ENCODE measurements at places on chromosomes 6 and 20.

DNA sequence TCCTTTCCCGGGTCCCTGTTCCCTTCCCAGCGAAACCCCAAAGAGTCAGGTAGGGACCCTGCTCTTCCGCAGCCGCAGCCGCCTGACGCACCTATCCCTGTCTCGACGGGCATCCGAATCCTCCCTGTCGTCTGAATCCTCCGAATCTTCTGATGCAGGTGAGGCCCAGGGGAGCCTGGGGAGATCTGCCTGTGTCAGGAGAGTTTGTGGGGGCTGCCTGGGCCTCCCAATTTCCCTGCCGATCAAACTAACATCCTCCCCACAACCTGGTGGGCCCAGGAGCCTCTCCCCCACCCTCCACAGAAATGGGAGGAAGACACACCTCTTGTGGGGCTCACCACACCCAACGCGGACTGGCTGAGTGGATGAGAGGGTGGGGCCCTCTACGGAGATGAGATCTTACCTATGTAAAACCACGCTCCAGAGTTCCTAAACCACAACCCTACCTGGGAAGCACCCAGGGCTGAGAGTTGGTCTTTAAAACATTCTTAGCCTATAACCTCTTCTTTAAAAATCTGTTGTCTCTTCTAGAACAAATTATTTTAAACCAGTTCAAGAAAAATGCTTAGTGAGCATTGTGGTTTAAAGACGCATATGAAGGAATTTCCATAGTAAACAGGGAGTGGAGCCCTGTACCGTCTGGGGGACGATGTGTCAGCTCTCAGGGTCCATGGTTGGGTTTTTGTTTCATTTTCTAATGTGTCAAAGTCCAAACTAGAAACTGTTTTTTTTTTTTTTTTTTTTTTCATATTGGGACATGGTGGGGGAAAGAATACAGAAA, 1.7 kb downstream of the CDC25B start:
- no peak for DNase-seq

DNA sequence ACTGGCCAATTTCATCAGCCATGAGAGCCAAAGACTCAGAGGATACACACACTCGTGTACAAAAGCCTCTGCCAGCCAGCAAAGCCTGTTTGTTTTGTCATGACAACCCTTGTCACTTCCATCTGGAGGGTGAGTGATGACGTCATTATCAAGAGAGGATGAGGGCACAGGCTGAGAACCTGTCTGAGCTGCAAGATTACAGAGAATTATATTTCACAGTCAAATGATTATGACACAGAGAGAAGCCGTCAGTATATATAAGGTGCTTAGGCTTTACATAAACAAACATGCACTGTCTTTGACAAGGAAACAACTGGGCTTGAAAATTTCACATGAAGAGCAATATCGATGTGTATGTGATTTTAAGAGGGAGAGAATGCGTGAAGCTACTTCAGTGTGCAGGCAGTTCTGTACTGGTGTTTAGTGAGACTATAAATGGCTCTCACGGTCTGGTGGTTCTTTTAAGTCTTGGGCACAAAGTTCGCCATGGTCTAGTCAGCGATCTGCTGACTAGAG, 36.5 kb upstream of the BCLAF1 start:
- no peak for DNase-seq

- no peak for DNase-seq
Measured at GRCh38 chr20:48107560-48107959, 322.3 kb upstream of the SULF2 start.

DNA sequence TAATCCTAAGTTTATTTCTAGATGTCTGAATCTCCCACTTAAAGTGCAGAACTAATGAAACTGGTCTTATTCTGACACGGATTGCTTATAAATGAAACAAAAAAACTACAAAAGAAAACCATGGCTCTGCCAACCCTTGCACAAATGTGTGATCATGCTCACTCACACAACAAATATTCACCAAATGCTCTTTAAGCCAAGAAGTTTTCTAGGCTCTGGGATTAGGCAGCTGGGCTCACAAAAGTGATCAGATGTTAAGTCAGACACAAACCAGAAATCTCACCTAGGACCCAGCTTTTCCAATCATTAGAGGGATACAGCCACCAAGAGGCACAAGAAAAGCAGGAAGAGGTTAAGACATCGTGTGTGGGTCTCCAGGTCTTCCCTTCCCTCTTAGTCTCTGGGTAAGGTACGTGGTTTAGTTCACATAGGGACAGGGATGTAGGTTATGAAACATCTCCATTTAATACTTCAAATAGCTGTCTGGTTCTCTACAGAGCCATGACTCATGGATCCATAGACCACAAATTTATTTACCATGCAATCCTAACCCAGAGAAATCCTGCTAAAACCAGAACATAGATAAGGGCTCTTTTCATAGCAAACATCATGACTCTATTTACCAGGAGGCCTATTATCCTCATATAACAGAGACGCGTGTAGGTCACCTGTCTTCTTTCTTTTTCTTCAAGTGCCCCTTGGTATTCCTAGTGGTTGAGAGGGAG, 165.2 kb downstream of the WDR27 start:
- DNase-seq: no peak

- DNase-seq: peak; percentile 89
Measured at GRCh38 chr6:1396952-1397868, 7.8 kb downstream of the FOXF2 start.

DNA sequence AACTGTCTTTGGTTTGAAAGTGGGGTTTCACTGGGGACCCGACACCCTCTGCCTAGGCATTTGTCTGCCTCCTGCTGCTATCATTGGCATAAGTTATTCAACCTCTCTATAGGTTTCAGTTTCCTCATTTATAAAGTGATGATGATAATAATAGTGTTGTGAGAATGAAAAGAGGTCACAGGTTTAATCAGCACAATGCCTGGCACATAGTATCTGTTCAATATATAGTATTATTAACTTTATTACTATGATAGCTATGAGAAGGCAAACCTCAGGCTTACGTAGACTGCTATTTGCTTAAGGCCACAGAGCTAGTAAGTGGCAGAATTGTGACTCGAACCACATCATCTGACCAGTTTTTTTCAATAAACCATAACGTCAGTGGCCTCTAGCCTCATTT, 256.8 kb downstream of the CDKAL1 start:
- DNase-seq: no peak

GRCh38 chr6:75524322-75524972, 30.8 kb upstream of the FILIP1 start:
- DNase-seq: no peak

- DNase-seq: no peak
Measured at GRCh38 chr6:42407379-42407778, 44.3 kb downstream of the TRERF1 start.

GRCh38 chr20:53534037-53534436, 59.6 kb downstream of the ZNF217 start:
- no peak for DNase-seq

DNA sequence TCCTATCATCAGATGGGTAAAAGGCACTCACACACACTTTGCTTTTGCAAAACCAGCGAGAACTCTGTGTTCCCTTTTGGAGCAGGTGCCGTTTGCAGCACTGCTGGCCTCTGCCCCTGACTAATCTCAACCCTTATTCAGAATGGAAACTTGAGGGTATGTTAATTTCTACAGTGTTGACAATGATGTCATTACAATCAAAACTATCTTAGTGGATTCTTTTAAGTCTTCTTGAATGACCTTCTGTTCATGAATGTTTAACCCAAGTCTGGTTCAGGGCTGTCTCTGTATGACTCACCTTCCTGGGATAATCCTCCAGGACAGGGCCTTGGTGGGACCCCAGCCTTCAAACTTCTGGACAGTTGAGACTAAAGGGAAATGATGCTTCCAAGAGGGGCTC, 197.9 kb downstream of the CDH4 start:
- no peak for DNase-seq

GRCh38 chr6:107132330-107132954, 17.1 kb upstream of the BEND3 start:
- no peak for DNase-seq

DNA sequence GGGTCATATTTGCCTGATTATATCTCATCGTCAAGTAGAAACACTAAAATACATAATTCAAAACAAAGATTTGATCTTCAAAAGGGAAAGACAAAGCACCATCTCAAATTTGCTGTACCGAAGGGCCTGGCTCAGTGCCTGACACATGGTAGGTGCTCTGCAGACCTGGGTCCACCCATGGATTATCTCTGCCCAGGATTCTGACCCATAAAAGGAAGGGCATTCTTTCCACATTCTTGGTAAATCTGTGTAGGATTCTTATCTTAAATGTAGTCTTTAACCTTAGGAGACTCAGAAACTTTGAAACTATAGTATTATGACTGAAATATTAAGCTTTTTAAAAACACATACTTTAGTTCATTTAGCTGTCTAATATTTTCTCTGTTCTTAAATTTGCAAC, 274.1 kb upstream of the FLRT3 start:
- DNase-seq: no peak

GRCh38 chr20:8454137-8454712, 322.2 kb downstream of the PLCB1 start:
- DNase-seq: no peak

Data from sigmoid colon (tissue), 7 donors.